Placental pericyte (primary cell): ENCODE measurements at places on chromosomes 4 and X. TPM values are rescaled to one million over a fixed set of nuclear protein-coding genes. Genes with fewer than 3 reads are reported as not detected.

Gene GAGE13
- not detected in 2 replicates for total RNA-seq

Gene NMU
- not detected in 2 replicates for total RNA-seq

Gene ZNF595
- total RNA-seq = 32.2 and 33.6 TPM in 2 replicates

Gene NDP
- total RNA-seq = 0.86 TPM in 1 of 2 replicates, not detected in the other

Gene TRMT44
- total RNA-seq = 18.0 and 19.7 TPM in 2 replicates
